ENCODE measurements at places on chromosomes 3 and 15.

- no peak for DNase-seq
These were observed 409.8 kb downstream of the GRM7 start for GRCh38 chr3:7270731-7271130.

DNA sequence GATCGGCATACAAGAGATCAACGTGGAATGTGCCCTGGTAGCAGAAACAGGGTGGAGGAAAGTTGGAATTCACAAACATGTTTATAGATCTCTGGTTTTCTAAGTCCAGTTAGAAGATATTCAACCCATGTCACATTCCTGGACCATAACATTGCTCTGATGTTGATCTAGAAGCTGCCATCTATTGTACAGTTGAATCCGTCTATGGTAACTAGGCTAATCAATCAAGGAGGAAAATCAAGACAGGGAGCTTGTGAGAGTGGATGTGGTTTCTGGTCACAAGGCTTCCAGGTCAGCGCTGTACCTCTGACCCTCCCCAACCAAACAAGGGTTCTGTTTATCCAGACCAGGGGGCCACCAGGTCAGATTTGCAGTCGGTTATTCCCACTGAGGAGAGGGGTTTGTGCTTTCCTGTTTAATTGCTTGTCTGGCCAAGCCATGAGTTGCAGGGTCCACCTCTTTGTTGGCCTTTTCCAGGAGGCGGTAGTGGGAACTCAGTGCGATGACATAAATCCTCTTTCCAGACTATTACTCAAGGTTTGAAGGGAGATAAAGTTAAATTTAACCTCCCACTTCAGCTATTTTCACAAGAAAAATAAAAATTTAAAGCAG, 130.3 kb downstream of the SLCO3A1 start:
- DNase-seq = no peak

DNA sequence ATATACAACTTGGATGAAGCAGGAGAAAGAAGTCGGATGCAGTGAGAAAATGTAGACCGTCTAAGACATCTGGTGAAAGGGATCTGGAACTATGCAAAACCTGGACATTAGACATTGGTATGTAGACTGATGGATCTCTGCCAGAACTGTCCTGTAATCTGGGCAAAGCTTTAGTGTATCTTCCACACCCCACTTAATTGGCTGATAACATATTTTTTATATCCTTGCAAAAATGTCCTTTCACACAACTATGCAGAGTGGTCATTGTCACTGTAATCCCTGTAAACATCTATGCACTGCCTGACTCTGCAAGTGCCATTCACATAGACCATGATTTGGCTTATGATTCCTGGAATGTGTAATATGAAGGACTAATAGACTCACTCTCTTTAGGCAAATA, 163.1 kb downstream of the TUSC7 start:
- no peak for DNase-seq

- no peak for DNase-seq
These were observed 342.1 kb upstream of the LRRC3B start for GRCh38 chr3:26280517-26280916.

GRCh38 chr15:48858401-48858800, 19.5 kb upstream of the EID1 start:
- no peak for DNase-seq

- no peak for DNase-seq
These were observed 102.3 kb upstream of the GBE1 start for GRCh38 chr3:81863756-81864155.

DNA sequence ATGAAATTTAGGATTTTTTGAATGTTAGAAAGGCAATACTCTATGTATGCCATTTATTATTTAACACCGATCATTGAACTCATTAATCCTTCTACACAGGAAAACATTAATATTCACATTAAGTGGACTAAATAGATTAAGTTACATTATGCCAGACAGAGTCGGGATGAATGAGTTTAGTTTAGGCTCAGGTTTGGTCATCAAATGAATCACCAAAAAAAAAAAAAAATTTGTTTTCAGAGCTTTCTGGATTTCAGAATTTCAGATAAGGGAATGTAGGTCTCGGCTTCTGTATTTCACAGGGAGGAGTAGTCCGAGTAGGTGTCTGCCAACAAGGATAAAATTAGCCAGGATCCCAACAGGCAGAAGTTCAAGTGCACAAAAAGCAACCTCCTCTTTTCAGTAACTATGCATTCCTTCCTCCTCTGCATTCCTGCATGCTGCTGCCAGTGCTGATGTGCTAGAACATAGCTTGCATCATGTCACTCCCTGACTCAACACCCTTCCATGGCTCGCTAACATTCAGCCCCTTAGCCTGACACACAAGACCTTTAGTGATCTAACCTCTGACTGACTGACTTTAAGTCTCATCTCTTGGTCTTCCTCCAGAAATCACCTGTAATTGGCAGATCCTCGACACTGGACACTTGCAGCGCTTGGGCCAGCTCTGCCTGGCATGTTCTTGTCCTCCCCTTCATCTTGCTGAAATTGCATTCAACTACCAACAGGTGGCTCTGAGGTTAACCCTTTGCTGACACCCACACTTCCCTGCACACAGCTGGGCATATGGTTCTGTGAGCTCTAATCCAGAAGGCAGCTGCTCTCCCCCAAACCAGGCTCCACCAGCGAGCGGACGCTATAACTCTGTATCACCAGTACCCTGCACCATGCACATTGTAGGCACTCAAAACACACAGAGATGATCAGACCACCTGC, 145.4 kb upstream of the PROK2 start:
- DNase-seq = no peak

DNA sequence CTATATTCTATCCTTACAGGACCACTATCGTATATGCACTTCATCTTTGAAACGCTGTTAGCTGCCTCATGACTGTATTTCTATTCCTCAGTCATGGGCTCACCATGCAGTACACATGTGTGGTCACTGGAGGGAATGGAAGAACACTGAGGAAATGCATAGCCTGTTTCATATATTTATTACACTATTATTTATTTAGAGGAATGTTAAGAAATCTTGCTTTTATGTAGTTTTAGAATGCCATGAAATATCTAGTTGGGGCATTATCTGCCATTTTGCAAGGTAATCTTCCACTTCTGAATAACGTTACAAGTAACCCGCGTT, 155.7 kb downstream of the IGF1R start:
- no peak for DNase-seq

GRCh38 chr15:68445351-68445750, 13.4 kb upstream of the ITGA11 start:
- DNase-seq = no peak

DNA sequence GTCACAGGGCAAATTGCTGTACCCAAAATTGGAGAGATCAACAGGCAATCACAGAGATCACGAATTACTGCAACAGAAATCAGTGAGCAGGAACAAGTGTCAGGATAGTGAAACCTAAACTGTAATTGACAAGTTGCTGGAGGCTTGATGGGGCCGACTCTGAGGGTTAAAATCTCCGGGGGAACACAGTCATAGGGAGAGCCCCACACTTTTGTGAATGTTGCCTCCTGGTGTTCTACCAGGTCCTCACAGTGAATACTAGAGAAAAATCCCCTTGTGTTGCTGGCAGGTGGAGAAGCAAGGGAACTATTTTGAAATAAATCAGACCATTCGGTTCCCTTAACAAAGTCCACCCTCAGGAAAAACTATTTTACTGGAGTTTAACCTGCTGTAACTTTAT, 697.5 kb upstream of the CBLB start:
- no peak for DNase-seq

- DNase-seq = no peak
These were observed 67.0 kb downstream of the SMAD6 start for GRCh38 chr15:66768987-66769386.

GRCh38 chr3:20097015-20097414, 56.8 kb downstream of the KAT2B start:
- DNase-seq = no peak

GRCh38 chr3:113985541-113985940, 37.7 kb downstream of the ZDHHC23 start:
- no peak for DNase-seq

- no peak for DNase-seq
These were observed 501.8 kb downstream of the ZPLD1 start for GRCh38 chr3:102936511-102937045.

GRCh38 chr3:26647078-26647477, 24.5 kb downstream of the LRRC3B start:
- no peak for DNase-seq
